RKO (cell line): ENCODE measurements at places on chromosomes 12 and 14.

- DNase-seq, result no peak
Measured at GRCh38 chr12:102512523-102512922, 32.2 kb upstream of the IGF1 start.

- no peak for DNase-seq
Measured at GRCh38 chr14:53017837-53018236, 67.0 kb upstream of the FERMT2 start.

GRCh38 chr12:11059784-11060183 is 2.3 kb downstream of the TAS2R46 start:
- DNase-seq, result peak; percentile 3

DNA sequence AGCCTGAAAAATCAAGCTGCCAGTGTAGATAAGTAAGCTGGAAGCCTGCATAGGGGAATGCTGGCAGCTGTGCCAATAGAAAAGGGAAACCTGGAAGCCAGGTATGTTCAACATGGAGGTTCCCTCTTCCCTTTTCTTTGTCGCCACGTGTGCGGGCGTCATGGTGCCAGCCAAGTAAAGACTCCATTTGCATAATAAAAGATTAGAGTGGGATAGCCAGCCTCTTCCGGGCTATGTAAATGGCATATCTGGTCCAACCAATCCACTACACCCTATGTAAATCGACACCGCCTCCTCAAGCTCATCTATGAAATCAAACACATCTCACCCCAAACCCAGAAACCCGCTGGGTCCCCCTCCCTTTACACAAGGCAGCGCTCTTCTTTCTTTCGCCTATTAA is 5.6 kb upstream of the ADGRD1 start:
- no peak for DNase-seq

DNA sequence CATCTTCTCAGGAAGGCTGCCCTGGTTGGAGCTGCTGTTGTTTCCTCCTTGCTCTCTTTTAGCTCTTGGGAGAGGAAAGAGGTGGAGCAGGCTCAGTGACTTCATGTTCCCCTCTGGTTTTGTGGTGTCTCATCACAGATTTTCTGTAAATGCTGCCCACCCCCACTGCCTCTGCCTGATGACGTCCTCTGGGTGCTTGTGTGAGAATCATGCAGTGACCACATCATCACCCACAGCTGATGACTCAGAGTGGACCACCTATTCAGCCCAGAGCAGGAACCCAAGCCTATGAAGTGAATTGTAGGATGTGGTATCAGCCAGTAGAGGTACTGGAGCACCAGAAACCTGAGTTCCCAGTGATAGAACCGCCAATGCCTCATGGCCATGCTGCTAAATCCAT is at the start of gene GZMB:
TSS of gene GZMB (minus strand) at position 33 of the 400 bp plus-strand sequence. CDS start at position 3, 30 bp downstream.
- DNase-seq, result no peak

DNA sequence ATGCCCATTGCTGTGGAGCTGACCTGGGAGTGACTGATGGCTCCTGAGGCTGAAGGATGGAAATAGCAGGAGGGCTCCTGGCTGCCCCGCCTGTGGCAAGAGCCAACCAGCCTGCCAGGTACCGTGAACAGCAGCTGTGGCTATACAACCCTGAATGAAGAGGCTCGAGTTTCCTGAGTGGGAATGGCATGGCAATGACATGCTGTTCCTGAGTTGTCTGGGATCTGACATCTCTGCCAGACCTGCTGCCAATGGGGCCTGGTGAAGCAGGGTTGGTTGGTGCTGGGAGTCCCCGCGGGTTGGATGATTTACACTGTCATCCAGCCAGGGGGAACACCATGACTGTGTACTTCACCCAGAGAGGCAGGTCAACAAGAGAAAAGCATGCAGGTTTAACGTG is 31.8 kb upstream of the LRRC10 start:
- no peak for DNase-seq

DNA sequence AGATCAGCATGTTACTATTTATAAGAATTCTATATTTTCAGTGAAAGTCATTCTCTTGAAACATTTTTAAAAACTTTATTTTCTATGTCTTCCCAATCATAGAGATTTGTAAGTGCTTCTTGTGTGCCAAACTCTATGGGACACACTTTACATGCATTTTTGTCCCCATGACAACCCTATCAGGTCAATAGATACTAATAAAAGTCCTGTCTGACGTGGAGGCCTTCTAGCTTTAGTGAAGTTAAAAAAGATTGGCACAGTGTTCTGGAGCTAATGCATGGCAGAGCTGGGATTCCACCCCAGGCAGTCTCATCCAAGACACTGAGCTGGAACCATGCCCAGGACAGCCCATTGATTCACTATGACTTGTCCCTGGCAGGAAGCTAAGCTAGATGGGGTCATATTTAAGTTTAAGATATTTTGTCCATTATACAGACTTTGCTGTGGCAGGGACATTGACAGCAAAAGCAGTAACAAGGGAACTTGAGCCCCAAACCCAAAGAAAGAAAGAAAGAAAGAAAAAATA is 28.1 kb downstream of the TTC6 start:
- peak; percentile 66 for DNase-seq

- DNase-seq, result peak; percentile 5
Measured at GRCh38 chr12:130286041-130286440, 51.6 kb upstream of the PIWIL1 start.

- no peak for DNase-seq
Measured at GRCh38 chr12:68477261-68477772, 133.4 kb upstream of the RAP1B start.

GRCh38 chr14:43735932-43736331 is 771.2 kb downstream of the FSCB start:
- DNase-seq, result no peak

GRCh38 chr14:30889244-30889594 is 14.9 kb downstream of the COCH start:
- no peak for DNase-seq

DNA sequence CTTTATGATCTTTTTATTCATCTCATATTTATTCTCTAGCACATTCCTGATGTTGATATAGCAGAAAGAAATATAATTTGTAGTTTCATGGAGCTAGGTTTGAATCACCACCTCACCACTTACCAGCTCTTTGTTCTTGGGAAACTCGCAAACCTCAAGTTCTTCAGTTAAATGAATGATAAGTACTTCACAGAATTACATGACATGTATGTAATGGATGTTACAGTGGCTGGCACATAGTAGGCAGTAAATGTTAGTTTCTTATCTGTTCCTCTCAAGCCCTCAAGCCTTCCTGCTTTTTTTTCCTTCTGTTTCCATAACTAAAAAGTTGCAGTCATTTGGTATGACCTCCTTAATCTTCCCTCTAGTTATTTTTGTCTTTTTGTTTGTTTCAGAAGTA is 54.9 kb downstream of the SPATS2 start:
- DNase-seq, result no peak

GRCh38 chr14:68527329-68527851 is 265.5 kb downstream of the ZFP36L1 start:
- no peak for DNase-seq

- no peak for DNase-seq
Measured at GRCh38 chr14:68407825-68408224, 385.0 kb downstream of the ZFP36L1 start.

DNA sequence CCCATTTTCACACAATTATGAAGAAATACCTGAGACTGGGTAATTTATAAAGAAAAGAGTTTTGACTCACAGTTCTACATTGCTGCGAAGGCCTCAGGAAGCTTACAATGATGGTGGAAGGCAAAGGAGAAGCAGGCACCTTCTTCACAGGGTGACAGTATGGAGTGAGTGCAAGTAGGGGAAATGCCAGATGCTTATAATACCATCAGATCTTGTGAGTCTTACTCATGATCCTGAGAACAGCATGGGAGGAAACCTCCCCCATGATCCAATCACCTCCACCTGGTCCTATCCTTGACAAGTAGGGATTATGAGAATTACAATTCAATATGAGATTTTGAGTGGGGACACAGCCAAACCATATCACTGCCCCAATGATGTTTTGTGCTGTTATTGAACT is 189.3 kb upstream of the CRY1 start:
- DNase-seq, result no peak

DNA sequence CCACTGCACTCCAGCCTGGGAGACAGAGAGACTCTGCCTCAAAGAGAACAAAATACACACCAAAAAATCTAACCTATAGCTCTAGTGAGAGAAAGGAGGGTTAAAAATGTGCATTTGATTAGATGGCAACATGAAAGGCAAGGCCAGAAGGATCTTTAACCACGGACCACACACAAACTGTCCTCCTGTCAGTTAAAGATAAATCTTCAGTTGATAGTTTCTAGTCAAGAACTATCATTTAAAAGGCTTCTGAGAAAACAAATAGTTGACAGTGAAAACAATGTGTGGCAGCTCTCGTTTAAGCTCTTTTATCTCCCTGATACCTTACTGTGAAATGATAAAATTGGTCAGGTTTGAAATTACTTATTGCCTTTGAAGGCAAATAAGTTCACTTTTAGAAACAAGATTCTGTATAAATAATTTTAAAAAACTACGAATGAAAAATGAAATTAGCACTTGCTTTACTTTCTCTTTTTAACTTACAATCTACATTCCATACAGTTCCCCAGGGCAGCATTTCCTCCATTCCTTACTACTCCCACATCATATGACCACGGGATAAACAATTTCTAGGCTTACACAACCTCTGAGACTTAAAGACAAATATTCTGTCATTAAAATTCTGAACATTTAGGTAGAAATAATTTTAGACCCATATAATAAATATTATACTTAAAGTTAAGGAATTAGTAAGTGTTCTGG is 71.4 kb upstream of the GNPNAT1 start:
- no peak for DNase-seq

DNA sequence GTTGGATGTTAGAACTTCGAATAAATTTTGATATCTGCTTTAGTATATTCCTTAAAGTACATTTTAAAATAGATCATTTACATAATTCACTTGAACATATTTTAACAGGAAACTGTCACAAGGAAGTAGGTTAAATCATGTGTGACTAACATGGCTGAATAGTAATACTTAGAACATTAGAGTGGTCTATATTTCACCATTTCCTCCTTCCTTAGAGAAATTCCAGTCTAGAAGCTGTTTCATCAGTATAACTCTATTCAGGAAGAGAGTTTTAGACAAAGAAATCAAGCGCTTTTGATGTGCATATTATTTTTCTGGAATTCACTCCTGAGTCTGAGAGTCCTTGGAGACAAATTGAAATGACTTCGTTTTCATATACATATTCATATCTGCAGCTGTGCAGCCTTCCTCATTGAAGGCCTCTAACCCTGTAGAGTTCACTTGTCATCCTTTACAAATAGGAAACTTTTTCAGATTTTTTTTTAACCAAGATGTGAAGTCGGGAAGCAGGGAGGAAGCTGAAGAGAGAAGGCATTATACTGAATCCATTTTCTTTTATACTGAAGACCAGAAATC is 28.4 kb downstream of the IRAK3 start:
- DNase-seq, result no peak
